ENCODE measurements at places on chromosomes 16 and 17. TPM values are rescaled to one million over a fixed set of nuclear protein-coding genes. Genes with fewer than 3 reads are reported as not detected.

NPIPB9 gene
- 5.8 TPM for total RNA-seq

STX1B gene
- total RNA-seq: 0.74 TPM

GRCh38 chr16:22018559-22018958 lies 10.6 kb downstream of the MOSMO start:
- DNase-seq: no peak

- no peak for DNase-seq
Observed at GRCh38 chr16:81224824-81225223, 13.7 kb upstream of the BCO1 start.

DNA sequence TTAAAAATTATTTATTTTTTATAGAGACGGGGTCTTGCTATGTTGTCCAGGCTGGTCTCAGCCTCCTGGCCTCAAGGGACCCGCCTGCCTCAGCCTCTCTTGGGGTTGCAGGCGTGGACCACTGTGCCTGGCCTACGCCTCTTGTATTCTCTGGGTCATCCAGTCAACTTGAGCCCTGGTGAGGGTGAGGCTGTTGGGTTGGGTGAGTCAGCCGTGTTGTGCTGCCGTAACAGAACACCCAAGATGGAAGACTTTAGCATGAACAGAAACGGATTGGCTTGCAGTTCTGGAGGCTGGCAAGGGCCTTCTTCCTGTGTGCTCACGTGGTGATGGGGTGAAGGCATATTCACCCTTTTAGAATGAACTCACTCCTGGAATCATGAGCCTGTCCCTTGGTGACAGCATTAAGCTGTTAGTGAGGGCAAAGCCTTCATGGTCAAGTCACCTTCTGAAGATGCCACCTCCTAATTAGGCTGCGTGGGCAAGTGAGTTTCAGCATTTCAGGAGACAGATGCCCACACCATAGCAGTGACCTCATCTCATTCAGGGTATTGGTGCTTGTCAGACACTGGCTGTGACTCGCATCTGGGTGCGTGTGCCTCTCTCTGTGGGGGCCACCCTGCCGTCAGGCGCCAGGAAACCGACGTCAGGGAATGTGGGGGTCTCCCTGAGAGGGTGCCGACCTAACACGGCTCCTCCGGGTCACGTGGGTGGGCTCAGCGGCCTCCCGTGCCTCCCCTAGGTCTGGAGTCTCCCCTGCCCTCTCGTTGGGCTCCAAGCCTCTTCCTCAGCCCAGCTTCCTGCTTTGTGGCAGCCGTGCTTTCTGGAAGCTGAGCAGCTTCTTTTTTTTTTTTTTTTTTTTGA lies 49.8 kb downstream of the WDR45B start:
- DNase-seq: no peak

DNA sequence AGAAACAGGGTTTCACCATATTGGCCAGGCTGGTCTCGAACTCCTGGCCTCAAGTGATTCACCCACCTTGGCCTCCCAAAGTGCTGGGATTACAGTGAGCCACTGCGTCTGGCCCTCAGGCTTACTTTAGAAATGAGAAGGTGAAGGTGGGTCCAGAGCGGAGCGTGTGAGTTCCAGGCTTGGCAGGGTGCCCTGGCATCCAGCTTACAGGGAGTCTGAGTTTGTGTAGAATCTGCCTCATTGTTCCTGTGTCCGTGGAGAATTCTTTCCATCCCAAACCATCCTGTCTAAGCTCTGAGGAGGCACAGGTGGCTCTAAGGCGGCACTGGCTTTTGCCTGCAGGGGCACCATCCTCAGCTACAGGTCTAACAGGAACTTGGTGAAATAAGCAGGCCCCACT lies 50.6 kb downstream of the RAB11FIP3 start:
- no peak for DNase-seq

DNA sequence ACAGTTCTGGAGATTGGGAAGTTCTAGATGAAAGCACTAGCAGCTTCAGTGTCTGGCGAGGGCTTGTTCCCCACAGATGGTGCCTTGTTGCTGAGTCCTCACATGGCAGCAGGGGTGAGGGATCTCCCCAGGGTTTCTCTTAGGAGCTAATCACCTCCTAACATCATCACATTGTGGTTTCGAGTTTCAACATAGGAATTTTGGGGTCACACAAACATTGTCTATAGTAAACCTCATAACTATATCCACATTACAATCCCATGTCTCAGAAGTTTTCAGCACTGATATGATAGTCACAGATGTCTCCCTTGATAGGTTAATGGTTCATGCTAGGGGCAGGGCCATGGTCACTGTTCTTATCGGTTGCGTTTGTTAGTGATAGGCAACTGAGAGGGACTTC lies 13.8 kb downstream of the CLUAP1 start:
- no peak for DNase-seq

DNA sequence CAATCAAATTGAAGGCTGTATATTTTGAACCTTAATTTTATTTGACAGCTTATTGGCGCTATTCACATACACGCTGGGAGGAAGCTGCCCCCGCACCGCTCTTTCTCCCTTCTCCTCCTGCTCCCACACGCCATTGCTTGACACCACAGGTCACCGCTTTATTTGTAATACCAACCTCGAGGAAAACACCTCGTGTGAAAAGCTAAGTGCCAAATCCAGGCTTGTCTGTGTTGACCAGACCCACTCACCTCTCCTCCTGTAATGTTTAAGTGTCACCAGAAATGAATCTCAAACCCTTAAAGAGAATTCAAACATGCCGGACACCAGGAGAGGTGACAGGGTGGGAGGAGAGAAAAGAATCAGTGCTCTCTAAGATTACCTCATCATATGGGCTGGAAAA lies 331.4 kb downstream of the GRIN2A start:
- no peak for DNase-seq

ZFPM1 gene
- 30.2 TPM for total RNA-seq

DNA sequence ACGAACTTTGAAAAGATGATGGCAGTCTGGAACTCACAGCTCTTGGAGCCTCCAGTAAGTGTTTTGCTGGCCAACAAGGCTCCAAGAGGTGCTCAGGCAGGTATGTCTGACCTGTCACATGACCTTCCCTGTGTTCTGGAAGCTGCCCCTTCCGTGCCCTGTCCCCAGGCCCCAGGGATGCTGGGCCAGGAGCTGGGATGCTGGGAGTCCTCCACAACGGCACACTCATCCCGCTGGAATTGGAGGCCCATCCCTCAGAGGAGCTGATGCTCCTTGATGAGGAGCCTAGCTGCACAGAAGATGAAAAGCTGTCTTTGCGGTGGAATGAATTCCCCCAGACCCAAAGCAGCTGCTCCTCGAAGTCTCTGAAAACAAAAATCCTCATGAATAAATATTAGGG lies 47.8 kb downstream of the HOXB1 start:
- DNase-seq: no peak

DNA sequence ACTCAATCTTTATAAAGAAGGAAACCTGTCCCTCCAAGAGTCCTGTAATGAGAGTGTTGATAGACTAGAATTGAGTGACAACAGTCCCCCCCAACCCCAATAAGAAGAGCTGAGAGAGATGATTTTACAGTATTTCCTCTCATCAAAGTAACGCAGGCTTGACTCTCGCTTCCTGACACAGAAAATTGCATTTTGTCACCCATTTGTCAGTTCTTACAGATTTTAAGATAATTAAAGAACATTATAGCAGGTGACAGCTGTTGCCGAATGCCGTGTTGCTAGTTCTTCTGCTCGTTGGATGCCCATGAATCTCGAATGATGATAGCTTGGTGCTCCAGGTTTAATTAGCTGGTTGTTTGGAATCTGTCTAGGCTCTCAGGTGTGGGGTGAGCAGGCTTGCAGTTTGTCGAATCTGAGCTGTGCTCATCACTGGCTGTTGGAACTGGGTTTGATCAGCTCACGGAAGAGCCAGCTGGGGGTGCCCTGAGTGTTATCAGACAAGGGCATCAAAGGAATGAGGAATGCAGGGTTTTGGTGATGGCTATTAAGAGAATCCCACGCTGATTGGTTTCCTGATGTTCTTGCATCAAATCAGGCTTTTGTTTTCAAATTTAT lies 84.8 kb upstream of the CPHXL start:
- DNase-seq: no peak

- DNase-seq: no peak
Observed at GRCh38 chr16:2374644-2375043, 34.1 kb upstream of the ABCA3 start.

DNA sequence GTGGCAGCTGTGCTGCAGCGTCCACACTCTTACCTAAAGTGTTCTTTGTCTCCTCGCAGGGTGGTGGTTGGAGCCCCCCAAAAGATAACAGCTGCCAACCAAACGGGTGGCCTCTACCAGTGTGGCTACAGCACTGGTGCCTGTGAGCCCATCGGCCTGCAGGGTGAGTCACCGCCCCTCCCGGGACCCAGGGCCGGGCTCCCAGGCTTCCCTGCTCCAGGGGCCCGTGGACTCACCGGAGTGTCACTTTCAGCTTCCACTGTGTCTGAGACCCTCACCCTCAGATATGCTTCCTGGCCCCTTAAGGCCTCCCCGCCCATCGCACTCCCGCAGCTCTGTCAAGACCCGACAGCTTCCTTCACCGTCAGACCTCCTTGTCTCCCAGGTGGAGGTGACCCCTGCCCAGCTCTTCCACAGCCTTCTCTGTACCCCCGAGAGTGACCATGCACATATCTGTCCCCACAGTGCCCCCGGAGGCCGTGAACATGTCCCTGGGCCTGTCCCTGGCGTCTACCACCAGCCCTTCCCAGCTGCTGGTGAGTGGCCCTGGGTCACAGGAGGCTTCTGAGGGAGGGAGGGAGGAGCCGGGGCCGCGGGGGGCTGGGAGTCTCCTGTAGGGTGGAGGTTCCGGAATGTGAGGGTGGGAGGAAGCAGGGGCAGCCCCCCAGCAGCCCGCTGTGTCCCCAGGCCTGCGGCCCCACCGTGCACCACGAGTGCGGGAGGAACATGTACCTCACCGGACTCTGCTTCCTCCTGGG lies 1.8 kb downstream of the ITGAX start:
- no peak for DNase-seq

TBKBP1 gene
- 6.1 TPM for total RNA-seq

DNA sequence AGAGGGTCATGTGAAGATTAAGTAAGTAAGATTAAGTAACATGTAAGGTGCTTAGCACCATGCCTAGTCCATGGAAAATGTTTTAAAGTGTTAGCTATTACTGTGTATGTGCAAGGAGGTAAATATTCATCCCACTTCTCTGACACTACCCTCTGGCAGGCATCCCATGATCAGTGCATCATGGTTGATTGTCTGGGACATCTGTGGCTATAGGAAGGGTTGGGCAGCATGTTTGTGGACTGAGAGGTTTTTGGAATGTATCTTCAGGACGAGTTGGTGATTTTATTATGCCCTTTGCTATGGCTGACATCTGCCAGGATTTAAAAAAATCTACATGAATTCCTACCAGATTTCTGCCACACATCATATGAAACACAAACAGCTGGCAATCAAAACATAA lies 6.5 kb upstream of the TAOK1 start:
- DNase-seq: no peak

DNA sequence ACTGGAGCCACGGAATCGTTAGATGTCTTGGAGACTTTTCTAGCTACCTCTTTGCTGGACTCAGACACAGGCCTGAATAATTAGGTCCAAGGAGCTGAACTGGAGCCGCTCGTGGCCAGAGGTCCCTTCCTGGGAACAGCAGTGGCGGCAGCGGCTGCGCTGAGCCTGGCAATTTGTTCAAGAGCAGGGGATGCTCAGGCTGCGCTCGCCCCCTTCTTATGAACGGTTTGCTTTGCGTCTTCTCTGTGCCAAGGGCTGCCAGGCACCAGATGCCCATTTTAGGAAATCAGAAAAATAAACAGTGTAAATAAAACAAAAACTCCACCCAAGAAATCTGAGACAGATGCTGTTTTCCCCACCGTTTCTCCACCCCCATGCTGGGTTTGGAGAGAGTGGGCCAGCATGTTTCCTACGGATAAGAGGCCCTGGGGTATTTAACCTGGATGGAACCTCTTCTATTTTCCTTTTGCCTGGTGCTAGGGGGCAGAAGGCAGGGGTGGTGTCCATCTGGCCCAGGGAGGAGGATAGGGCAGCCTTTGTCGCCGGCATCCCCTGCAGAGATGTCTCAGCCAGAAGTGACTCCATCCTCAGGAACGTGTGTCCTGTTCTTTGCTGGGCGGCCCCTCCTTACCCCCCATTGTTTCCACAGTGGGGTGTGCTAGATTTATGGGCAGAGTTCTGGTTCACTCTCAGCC lies 163.4 kb downstream of the SEC14L1 start:
- no peak for DNase-seq

NAT9 gene
- 35.4 TPM for total RNA-seq

DNA sequence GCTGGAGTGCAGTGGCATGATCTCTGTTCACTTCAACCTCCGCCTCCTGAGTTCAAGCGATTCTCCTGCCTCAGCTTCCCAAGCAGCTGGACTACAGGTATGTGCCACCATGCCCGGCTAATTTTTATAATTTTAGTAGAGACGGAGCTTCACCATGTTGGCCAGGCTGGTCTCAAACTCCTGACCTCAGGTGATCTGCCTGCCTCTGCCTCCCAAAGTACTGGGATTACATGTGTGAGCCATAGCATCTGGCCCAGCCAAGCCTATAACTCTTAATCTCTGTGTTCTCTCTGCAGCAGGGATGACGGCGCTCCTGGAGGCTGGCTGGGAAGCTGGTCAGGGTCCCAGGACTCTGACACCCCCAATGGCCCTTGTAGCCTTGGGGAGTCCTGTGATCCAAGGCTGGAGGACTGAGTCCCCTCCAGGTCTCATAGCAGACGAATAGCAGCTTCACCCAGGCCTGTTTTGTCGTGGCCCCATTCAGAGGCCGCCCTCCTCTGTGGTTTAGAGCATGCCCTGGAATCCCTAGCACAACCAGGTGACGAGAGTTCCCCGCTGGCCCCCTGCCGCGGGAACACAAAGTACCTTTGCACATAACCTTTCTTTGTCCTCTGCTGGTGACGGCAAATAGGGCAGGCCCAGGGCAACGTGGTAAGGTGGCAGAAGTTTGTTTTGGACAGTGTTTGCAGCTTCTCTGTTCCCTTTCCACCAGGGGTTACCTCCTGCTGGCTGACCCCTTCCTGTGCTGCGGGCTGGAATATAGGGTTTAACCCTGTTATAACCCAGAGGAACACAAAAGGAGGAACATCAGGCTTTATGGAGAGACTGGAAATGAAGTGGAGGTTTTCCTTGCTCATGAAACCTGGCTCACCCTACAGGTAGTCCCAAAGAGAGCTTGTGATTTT lies 43.0 kb upstream of the TOB1 start:
- peak; percentile 64 for DNase-seq

- no peak for DNase-seq
Observed at GRCh38 chr17:68870161-68870826, 84.9 kb downstream of the ABCA8 start.

DNA sequence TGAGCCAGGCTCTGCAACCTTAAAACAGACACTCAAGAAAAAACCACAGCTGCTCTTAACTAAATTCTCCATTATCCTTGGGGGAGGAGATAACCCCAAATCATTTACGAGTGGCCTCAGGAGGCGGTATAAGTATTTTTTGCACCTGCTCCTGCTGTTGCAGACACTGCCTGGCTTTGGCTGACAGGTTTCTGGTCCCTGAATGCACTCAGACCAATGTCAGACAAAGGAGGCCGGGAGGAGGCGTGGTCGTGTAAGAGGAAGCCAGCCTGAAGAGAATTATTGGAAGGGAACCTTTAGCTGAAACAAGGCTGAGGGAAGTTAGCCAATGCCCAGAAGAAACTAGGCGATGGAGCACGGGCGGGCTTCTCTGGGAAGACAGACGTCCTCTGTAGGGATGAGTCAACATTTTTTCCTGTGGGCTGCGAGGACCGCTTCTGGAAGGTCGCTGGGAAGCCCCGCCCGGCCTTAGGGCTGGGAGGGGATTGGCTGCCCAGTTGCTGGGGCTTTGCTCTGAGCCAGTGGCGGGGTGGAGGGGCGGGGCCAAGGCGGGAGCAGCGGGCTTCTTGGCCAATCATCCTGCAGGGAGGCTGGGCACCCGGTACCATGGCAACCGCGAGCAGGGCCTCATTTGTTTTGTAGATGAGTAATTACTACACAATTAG lies 82.3 kb downstream of the CCDC182 start:
- peak; percentile 36 for DNase-seq

Measured in CD4-positive, CD25-positive, alpha-beta regulatory T cell (primary cell).